Heart right ventricle (tissue), 16 donors: ENCODE measurements at places on chromosomes 7 and 10.

- DNase-seq = no peak
Observed at GRCh38 chr7:39979406-39980073, 29.5 kb downstream of the CDK13 start.

- DNase-seq = no peak
Observed at GRCh38 chr10:4532011-4532410, 294.0 kb upstream of the AKR1E2 start.

DNA sequence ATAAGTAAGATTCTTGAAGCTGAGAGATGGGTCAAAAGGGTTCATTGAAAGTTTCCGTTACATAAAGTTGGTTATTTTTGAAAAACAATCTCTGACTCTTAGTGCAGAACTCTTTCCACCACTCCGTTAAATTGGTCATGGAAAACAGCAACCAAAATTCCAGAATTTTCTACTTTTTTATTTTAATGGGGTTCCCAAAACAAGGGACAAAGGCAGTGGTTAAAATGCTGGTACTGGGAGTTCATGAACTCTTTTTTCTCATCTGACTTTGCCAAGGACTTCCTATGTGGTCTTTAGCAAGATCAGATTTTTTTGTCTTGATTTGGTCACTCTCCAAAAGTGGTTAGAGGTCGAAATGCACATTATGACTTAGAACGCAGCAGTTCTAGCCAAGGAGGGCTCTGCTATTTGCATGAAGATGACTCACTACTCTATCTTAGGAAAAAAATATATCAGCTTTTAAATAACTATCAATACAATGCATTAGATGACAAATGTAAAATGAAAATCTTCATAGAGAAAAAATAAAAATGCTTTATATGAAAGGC, 145.7 kb downstream of the REEP3 start:
- DNase-seq = no peak

DNA sequence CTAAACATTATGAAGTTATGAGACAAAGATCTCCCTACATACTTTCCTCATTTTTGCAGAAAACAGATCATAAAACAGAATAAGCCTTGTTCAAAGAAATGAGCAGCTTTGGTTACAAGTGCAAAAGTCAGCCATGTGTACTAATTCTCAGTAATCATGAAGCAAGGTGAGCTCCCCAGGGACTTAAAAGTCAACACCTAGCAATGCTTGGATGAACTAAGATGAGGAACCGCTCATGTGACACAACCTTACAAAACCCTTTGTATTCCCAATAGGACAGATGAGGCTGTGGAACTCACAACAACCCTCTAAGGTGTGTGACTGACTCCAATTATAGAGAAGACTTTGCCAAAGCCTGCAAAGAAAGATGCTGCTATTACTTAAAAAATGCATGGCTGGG, 154.5 kb downstream of the SLC25A13 start:
- DNase-seq = no peak

GRCh38 chr7:66747385-66747784, 6.9 kb downstream of the RABGEF1 start:
- DNase-seq = no peak

DNA sequence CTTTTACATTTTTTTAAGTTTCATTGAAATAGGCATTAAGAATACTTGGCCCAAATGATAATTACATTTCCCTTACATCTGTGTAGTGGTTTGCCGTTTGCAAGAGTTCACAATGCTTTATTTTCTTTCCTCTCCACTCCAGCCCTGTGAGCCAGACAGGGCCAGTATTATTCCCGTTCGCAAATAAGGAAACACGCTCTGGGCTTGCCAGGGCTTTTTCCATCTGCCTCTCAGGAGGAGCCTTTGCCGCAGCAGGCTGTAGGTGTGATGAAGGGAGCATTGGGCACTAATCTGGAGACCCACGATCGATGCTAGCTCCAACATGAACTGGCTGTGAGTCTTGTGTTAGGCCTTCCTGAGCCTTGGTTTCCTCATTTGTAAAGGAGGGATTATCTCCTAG, 154.4 kb downstream of the GALNT17 start:
- peak; percentile 35 for DNase-seq
